NCI-H1105 (cell line): ENCODE measurements at places on chromosomes 2 and 18.

DNA sequence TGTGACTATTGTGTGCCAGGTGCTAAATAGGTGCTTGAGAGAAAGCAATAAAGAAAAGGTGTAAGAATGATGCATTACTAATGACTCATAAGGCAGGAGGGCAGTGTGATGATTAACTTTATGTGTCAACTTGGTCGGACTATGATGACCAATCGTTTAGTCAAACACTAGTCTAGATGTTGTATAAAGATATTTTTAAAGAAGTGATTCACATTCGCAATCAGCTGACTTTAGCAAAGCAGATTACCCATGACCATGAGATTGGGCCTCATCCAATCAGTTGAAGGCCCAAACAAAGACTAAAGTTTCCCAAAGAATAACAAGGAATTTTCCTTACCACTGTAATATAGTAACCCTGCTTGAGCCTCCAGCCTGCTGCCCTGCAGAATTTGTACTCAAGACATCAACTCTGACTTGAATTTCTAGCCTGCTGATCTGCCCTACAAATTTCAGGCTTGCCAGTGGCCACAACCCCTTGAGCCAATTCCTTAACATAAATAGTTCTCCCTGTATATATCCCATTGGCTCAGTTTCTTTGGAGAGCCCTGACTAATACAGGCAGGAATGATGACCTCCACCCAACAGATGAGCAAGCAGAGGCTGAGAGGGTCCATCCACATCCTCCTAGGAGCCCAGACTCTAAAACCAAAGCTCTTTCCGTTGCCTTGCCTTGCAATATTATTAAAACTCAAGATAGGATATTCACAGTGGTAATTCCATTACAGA, 132.6 kb downstream of the ACTR3 start:
- DNase-seq, result no peak

- DNase-seq, result no peak
Measured at GRCh38 chr18:21163647-21164547, 52.3 kb upstream of the ROCK1 start.

GRCh38 chr18:62506495-62507143, 16.2 kb upstream of the ZCCHC2 start:
- DNase-seq, result no peak

DNA sequence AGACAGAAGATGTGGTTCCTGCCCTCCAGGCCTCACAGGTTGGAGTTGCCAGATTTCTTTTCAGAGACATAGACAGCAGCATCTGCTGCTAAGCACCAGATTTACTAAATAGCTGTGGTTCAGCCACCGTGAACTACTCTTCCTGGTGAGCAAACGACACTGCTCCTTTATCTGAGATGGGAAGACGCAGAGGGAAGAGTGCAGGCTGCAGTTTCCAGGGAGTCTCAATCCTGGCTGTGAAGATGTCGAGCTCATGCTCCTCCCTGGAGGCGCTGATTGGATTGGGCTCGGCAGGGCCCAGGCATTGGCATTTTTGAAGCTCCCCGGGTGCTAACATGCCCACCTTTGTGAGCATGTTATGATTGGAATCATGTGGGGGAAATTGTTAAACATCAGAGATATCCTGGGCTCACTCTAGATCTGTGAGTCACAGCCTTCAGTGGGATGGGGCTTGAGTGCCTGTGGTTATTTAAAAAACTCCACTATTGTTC, 314.8 kb downstream of the TSN start:
- DNase-seq, result no peak

DNA sequence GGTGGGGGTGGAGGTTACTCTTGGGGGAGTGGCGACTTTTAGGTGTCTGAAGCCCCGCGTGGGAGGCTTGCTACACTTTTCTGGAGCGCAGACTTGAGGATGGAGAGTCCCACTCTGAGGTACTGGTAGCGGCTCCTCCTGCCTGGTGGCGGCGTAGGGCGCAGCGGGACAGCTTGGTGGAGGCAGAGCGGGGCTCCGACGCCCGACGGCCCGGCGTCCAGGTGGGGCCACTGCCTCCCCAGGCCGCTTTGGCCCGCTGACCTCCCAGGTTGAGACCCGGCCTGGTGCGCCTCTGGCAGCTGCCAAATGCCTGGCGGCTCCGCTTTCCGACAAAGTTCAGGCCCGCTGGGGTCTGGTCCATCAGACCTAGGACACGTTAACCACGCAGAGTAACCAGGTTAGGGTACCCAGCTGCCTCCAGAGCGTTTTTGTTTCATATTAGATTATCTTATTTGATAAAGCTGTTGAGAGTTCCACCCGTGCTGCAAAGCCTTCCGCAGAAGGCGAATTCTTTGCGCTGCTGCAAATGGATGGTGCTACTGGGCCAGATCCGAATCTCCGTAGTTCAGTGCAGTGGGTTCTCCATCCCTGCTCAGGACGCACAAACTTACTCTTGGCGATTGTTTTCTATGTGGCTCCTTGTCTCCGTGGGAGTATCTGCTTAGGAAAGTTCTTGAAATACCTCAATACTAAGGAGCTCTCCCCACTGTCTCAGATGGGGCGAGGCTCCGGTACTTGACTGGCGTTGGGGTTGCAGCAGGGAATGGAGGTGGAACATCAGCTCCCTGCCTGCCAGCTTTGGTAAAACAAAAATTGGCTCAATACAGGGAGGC, 405.9 kb downstream of the XIRP2 start:
- DNase-seq, result no peak

GRCh38 chr2:113015655-113016054, 10.4 kb downstream of the IL36A start:
- no peak for DNase-seq

GRCh38 chr2:133286326-133286922, 281.8 kb downstream of the NCKAP5 start:
- DNase-seq, result no peak

DNA sequence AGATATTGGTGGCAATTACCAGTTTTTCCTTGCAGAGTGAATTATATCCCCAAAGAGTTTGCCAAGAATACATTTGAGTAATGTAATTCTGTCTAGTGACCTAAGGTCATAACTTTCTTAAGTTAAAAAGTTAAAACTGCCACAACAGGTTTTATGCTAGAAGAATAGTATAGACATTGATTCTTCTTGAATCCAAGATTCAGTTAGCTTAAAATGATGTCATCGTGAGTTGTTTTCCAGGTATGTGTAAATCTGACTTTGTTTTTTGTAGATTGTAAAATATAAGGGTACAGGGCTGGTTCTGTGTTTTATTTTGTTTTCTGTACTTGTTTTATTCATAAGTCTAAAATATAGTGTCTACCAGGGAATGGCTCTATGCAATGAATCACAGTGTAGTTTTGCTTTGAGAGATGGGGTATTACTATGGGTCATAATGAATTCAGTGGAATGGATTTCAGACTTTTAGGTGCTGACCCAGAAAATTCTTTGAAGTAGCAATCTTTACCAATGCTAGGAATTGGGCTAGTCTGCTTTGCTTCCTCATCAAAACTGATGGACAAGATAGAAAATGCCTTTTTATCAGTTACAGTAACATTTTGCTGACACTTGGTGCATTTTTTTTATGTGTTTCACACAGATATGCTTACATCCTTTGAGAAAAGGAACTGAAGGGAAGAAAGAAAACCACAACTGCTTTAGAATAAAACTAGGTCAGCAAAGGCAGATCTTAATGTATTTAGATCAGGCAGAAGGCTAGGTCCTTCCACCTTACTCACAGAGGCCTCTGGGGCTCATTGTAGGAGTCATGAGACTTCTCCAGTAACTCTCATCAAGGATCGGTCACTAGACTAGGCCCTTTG, 20.8 kb upstream of the MGAT5 start:
- DNase-seq, result no peak

GRCh38 chr18:56351911-56352500, 286.4 kb downstream of the TXNL1 start:
- DNase-seq, result no peak

GRCh38 chr18:22822841-22823508, 110.2 kb upstream of the RBBP8 start:
- no peak for DNase-seq

- DNase-seq, result no peak
Measured at GRCh38 chr2:86747711-86748639, 27.9 kb downstream of the RMND5A start.

GRCh38 chr2:85422072-85422457, 3.6 kb downstream of the SH2D6 start:
- DNase-seq, result no peak

GRCh38 chr18:58844871-58845270, 19.8 kb upstream of the ZNF532 start:
- no peak for DNase-seq

DNA sequence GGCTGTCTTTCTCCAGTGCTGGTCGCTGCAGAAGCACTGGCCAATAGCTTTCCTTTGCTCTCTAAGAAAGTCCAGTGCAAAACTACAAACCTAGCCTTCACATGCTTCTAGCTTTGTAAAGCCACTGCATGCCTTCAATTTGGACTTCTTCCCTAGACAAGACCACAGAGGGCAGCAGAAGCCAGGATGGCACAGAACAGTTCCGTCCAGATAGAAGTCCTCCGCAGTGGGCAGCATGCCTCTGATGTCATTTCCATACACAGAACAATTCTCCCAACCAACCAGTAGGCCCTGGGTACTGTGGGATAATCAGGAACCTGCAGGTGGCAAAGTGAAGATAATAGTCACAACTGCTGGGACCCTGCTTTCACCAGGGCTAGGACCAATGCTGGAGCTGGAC, 3.3 kb downstream of the ST6GAL2 start:
- DNase-seq, result no peak

GRCh38 chr2:127508631-127509034, 17.7 kb downstream of the IWS1 start:
- DNase-seq, result peak; percentile 11

DNA sequence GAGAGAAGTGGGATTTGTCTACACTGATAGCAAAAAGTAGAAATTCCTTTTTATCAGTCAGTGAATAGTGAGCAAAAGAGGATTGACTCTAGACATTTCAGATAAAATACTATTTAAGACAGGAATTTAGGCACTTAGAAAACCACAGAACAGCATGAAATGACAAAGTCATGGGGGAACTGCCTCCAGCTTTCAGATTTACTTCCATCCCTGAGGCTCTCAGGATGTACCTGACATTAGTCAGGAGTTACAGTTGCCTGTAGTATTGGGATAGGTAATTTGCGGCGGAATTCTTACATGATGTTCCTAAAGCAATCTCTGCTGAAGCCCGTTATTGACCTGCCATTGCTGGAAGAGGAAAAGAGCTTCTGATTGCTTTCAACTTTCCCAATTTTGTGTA, 337.1 kb upstream of the MAP2 start:
- DNase-seq, result no peak

DNA sequence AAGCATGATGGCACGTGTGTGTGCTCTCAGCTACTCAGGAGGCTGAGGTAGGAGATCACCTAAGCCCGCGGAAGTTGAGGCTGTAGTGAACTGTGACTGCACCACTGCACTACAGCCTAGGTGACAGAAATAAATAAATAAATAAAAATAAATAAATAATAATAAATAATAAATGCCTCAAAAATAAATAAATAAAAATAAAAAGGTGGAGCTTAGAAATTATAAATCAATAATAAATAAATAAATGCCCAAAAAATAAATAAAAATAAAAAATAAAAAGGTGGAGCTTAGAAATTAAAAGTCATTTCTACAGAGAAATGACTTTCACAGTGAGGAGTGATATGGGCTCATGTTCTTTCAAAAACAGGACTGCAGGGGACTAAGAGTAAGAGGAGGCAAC, 6.0 kb upstream of the MALL start:
- no peak for DNase-seq

DNA sequence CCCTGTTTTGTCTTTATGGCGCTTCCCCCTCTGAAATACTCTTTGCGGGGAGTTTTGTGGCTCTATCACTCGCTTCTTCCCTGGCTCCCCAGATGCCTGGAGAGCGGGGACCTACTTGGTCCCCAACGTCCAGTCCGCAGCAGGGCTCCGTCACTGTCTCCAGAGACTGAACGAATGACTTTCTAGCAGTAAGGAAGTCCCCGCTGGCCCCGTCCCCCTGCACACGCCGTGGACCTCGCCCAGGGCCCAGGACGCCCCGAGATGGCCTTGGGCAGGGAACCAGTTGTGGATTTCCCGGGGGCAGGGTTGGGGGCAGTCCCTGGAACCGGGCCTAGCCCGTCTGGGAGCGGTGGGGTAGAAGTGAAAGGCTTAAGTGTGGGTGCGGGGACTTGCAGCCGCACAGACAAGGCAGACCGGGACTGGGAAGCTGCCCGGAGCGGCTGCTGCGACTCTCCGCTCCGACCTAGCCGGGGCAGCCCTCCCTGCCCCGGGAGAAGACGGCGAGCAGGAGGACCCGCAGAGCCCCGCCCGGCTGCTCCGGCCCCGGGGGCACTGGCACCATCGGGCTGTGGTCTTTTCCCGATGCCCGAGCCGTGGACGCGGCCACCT, 821 bp upstream of the EPHA4 start:
- DNase-seq, result peak; percentile 36

DNA sequence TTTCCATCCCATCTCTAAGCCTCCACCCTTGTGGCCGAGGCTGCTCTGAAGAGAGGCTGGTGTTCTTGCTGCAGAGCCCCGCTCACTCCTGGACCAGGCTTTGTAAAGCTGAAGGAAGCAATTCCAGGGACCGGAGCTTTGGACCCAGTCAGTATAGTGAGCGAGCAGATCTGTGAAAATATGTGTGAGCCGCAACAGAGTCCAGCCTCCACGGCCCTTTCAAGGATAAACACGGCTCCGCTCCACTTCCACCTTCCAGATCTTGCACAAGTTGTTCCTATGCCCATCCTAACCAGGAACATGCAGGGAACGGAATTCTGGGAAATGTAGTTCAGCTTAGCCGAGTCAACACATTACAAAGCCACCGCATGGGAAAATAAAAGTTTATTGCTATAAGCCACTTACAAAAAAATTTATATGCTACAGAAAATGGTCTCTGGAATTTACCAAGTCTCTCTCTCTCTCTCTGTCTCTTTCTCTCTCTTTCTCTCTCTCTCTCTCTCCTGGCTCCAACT, 151.7 kb upstream of the ZNF521 start:
- peak; percentile 5 for DNase-seq

- no peak for DNase-seq
Measured at GRCh38 chr18:47150824-47151366, 595 bp upstream of the HDHD2 start.

- DNase-seq, result no peak
Measured at GRCh38 chr2:172137109-172137508, 34.4 kb upstream of the DLX2 start.
